ENCODE measurements at places on chromosomes 12 and 14.

DNA sequence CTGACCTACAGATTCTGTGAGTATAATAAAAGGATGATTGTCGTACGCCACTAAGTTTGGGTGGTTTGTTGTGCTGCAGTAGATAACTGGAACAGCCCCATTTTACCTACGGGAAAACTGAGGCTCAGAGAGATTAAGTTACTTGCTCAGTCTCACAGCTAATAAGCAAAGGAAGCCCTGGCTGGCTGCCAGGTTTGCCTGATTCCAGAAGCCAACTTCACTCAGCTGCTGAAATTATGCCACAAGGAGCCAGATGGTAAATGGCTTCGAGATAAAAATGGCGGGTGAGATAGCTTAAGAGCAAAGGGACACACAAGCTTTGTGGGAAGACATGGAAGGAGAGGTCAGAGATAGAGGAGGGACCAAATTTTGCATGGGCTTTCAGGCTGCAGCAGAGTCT, 191.5 kb upstream of the NOS1 start:
- DNase-seq = no peak

- no peak for DNase-seq
Observed at GRCh38 chr12:53483979-53484377, 15.3 kb downstream of the MAP3K12 start.

DNA sequence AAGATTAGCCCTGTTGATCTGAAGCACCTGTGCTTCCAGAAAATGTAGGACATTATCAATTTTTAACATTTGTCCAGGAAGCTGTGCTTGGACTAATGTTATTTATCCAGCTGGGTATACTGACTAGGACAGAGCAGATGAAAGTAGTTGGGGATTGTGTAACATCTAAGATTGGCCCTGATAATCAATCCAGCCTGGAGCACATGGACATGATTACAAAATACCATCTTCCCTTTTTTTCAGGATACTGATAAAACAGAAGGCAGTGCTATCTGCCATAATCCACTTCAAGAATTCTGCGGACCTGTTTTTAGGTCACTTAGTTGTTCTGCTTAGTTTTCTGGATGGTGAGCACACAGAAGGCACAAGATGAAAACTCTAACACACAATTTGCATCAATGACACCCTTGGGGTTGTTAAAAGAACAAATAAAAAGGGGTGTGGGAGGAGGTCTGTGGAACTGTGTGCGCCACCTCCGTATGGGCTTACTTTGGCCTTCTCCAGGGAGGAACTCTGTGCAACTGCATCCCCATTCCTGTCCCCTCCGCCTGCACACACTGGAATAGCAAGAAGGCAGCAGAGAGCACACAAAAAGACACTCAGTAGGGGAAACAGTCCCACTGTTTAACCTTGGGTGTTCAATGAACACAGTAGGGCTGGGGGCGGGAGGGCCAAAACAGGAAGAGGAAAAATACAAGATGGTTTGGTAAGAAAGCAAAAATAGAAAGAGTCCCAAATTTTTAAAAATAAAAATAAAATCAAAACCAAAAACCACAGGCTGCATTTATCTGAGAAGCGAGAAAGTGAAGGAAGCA, 31.1 kb upstream of the DUSP6 start:
- DNase-seq = no peak

DNA sequence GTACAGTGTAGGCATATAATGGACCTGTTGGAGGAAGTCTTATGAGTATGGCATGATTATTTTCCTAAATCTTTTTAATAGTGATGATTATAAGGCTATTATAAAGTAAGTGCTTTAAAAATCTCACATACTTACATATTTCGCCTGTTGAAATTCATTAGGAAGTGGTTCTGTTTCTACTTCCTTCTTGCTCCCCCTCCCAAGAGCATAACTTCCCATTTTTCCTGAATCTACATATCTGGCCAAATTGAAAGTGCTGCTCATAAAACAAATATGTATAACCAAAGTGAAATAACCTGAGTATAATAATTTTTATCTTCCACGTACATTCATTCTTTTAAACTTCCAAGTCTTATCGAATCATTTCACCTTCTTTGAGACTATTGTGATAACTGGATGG, 455.6 kb upstream of the SEL1L start:
- no peak for DNase-seq

- DNase-seq = no peak
Observed at GRCh38 chr14:23354990-23355389, 2.3 kb upstream of the SLC22A17 start.

DNA sequence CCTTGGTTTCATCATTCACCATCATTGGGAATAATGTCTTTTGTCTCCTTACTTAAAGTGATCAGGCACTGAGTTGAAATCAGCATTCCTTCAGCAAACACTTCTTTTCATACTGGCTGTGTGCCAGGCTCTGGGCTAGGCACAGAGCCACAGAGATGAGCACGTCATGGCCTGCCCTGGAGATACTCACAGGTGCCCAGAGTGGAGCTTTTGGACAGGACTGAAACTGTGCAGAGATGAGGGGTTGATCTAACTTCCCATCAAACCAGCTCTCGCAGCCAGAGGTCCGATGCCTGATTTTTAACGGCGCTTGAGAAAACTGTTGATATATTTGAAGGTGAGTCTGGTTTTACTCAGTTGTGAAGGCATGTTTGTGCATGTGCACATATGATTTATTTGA, 43.1 kb downstream of the CACNA1C start:
- DNase-seq = no peak

DNA sequence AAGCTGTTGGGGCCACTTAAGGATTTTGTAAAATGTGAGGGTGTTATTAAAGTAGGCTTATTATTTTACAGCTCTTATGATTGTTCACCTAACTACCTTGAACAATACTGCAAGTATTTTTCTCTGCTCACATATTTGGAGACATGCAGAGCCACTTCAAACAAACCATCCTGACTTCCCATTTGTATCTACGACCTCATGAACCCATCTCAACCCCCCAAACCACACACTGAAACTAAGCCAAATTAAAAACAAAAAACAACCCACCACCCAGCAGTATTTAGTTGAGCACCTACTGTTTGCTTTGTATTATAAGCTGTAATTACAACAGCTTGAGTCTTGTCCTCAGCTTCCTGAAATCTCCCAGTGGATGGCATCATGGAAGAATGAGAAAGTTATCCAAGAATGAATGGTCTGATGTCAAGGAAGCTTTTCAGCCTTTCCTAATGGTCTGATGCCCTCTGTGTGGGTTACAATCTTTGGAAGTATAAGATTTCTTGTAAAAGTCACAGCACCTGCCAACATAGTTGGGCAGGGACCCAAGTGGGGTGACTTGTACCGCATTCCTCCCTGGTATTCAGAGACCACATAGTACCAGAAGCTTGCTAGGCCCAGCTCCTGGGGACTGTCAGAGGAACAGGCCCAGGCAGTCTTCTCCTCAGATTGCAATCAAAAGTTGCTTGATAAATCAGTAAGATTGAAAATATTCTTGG, 416.6 kb downstream of the ZFP36L1 start:
- no peak for DNase-seq

DNA sequence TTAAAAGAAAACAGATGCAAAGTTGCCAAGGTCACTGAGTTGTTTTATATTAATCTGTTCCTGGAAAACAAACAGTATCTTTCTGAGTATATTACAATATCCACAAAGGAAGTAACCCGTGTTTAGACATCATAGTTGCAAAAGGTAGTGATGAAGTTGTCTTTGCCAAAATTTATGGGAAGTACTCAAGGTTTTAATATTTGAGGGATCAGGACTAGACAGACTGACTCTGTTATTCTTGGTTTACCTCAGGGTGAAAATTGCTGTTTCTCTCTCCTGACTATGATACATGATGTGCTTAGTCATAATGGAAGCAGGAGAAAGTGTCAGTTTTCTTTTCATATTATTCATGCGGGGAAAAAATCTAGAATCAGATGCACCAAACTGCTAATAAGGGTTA, 28.3 kb downstream of the TMEM233 start:
- no peak for DNase-seq

DNA sequence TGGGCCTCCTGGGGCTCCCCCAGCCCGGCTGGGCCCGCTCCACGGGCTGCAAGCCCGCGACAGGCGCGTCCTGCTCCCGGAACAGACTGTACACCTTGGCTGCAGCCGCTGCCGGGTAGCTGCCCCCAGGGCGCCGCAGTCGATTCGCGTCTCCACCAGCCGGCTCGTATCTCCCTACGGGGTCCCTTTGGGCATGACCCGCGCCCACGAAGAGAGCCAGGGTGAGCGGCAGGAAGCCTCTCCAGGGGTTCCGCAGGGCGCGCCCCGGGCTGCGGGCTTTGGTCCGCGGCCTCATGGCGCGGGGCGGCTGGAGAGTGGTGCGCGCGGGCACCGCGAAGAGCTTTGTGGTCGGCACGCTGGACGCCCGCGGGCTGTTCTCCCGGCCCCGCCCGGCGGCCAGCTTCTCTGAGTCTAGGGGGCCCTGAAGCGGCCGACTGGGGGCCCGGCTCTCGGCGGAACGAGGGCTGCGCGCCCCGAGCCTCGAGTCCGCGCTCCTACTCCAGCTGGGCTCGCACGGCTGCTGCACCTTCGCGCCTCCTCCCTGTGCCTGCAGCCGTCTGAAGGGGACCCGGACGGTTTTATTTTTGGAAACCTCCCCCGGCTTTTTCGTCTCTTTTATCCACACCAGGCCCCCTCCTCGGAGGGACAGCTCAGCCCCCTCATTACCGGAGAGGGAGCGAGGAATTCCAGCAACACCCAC, at the start of gene LTBP2:
Gene LTBP2 (minus strand): TSS at position 588 of the 700 bp plus-strand sequence. CDS start 293 bp downstream, at position 295.
- no peak for DNase-seq

DNA sequence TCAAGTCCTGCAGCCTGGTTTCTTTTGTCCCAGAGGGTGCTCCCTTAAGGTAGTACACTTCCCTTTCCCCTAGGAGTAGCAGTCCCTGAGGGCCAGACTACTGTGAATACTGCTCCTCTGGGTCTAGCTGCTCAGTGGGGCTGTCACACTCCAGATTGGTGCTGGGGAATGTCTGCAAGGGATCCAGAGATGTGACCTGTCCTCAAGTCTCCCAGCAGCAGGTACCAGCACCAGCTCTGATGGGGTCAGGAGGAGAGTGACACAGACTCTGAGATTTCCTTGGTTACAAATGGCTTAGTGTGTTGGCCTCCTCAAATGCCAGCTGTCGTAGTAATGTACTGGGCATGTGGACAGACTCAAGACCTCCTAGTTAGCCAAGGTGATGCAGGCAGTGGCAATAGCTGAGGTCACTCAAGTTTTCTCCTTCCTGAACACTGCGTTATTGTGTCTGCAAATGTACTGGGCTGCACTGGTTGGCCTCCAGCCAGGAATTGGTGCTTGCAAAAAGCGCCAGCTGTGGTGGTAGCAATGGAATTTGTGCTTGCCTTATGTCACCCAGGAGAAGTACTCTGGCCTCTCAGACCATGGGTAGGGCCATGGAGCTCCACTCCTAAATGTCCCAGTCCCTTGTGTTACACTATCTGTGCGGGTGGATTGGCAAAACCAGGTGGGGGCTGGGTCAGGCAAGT, 36.4 kb upstream of the AEBP2 start:
- DNase-seq = no peak

- no peak for DNase-seq
Observed at GRCh38 chr14:54219261-54220070, 177.3 kb upstream of the CDKN3 start.

DNA sequence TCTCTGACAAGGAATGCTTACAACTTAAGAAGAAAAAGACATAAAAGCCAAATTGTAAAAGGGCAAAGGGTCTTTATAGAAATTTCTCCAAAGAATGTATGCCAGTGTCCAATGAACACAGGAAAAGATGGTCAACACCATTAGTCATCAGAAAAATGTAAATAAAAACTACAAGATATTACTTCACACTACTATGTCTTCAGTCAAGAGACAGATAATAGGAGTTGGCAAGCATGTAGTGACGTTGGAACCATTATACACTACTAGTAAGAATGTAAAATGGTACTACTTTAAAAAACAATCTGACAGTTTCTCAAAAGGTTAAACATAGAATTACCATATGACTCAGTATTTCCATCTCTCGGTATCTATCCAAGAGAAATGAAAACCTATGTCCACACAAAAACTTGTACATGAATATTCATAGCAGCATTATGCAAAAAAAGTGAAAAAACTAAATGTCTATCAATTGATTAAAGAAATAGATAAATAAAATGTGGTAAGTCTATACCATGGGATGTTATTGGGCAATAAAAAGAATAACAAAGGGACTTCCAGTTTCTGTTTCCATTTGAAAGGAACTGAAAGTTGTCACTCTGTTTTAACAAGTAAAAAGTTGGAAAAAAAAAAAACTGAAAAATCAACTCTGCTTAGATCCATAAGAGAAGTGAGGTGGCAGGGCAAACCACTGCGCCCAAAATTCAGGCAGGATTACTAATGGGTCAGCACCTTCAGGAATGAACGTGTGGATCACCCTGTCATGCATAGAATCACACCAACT, 69.8 kb downstream of the ALG10B start:
- no peak for DNase-seq

- no peak for DNase-seq
Observed at GRCh38 chr14:59028476-59029202, 159.8 kb upstream of the DAAM1 start.

DNA sequence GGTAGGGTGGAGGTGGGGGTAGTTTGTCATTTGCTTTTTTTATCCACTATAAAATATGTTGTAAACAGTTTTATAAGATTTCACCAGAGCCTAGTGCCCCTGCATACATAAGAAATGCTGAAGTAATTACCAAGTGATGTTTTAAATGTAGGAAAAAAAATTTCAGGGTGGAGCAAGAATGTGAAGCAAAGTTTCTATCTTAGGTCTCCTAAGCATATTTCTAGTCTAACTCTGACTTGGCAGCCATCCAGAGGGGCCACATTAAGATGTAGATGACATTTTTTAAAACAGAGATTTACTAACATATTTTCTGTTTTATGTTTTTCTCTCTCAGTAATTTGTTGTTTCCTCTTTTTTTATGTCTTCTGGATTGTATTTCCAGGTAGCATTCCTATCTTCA, 15.8 kb upstream of the KRAS start:
- no peak for DNase-seq

DNA sequence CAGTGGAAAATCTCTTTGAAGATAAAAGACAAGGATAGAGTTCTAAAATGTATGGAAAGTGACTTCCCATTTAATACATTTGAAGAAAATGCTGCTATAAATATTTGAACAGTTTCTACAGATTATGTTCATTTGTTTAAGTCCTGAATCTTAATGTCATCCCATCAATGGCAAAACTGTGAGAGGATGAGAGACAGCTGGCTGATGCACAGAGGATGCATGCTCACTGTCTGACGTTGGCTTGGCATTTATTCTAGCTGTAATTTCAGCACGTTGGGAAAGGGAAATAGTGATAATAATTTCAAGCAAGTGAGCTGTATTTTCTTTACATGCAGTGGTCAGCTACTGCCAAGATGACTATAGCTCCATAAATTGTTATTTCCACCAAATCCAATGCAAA, 40.5 kb downstream of the PPFIA2 start:
- no peak for DNase-seq

GRCh38 chr12:94969424-94969823, 34.1 kb downstream of the NDUFA12 start:
- no peak for DNase-seq
